ENCODE measurements at places on chromosomes 3 and 15.

DNA sequence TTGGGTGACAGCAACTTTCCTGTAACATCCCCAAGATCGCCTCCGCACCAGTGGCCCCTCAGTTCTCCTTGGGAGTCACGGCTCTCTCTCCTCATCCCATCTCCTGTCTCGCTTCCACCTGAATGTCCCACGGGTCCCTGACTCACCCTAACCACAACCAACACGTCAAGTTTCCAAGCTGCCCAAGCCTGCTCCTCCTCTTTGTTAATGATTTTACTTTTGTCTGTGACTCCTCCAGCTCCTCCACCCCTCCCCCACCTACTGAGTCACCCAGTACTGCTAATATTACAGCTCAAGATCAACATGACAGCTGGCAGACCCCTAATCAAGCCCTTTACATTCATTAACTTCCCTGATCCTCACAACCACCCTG is 39.3 kb downstream of the BDH1 start:
- DNase-seq, result no peak

DNA sequence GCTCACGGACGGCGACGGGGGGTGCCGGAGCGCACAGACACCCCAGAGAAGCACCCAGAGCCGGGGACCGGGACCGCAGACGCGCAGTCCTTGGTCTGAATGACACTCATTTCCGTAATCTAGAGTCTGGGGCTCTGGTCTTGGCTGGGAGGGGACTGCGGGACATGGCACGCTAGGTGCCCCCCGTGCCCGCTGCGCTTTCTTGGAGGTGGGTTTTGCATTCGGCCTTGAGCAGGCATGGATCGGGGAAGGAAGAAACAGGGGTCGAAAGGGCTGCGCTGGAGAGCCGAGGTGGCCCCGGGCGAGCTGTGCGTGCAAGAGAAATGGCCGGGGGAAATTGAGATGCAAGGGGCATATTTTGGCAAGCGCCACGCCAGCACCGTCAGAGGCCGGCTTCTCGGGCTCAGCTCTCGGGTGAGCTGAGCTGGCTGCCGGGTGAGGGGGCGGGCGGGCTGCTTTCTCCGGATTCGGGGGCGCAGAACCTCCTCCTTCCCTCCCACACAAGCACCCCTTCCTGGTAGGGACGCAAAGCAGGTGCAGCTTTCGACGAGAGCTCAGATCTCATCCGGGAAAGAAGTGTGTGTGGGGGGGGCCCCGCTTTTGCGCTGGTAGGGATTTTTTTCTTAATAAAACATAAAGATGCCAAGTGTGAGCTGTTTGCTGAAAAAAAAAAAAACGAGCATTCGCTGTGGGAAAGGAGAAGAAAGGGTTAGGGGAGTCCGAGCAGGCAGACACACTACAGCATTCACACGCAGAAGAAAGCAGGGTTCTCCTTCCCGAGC is 963 bp upstream of the NTRK3 start:
- no peak for DNase-seq

GRCh38 chr15:67082007-67082536 is 16.7 kb downstream of the SMAD3 start:
- peak; percentile 48 for DNase-seq

- no peak for DNase-seq
Measured at GRCh38 chr3:187770224-187770623, 25.0 kb upstream of the BCL6 start.

DNA sequence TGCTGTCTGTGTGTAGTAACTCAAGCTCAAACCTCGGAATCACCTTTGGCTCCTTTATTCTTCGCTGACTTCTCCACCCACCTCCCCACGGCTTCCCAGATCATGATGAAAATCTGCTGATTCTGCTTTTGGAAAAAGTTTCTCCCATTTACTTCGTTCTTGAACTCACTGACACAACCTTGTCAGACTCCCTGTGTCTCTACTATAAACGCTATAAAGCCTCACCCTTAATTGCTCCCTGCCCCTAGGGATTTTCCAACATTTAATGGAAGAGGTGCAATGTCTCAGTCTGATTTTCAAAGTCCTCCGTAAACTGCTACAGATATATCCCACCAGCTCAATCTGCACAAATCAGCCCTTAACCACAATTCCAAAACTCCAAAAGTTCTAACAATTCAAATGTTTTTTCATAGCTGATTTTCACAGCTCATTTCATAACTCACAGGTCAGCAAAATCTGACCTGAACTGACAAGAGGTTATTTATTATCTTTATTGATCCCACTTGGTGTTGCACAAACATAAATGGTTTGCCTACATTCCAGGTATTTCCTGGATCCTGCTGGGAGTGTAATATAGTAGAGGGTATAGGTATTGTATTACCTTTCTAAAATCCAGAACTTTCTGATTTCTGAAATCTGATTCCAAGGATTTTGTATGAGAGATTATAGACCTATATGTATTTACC is 129.4 kb downstream of the PLD1 start:
- no peak for DNase-seq

GRCh38 chr15:70869346-70869745 is 15.4 kb upstream of the LARP6 start:
- DNase-seq, result no peak

DNA sequence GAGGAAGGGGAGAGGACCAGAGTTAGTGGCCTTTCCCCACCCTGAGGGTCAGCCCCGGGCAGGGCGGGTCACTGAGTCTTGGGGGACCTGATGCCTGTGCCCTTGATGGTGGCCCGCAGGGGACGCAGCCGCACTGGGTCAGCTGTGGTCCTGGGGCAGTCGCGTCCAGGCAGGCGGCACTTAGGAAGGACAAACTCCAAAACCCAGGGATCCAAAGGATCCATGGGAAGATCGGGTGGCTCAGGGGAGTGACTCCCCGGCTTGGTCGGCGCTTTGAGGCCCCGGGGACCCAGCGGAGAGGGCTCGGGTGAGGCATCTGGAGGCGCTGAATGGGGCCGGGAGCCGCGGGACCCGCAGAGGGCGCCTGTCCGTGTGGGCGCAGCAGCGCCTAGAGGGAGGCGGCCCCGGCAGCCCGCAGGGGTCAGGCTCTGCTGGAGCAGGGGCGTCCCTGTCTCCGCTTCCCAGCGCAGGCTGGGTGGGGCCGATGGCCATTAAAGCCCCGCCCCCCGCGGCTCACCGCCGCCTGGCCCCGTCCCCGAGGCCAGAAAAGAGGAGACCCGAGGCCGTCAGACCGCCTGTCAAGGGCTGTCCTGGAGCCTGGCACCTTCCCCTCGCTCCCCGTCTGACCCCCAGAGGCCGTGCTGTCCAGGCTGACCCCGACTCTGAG is 17.5 kb downstream of the CIDEC start:
- no peak for DNase-seq

GRCh38 chr15:41564286-41564959 is 5.4 kb downstream of the TYRO3 start:
- no peak for DNase-seq

DNA sequence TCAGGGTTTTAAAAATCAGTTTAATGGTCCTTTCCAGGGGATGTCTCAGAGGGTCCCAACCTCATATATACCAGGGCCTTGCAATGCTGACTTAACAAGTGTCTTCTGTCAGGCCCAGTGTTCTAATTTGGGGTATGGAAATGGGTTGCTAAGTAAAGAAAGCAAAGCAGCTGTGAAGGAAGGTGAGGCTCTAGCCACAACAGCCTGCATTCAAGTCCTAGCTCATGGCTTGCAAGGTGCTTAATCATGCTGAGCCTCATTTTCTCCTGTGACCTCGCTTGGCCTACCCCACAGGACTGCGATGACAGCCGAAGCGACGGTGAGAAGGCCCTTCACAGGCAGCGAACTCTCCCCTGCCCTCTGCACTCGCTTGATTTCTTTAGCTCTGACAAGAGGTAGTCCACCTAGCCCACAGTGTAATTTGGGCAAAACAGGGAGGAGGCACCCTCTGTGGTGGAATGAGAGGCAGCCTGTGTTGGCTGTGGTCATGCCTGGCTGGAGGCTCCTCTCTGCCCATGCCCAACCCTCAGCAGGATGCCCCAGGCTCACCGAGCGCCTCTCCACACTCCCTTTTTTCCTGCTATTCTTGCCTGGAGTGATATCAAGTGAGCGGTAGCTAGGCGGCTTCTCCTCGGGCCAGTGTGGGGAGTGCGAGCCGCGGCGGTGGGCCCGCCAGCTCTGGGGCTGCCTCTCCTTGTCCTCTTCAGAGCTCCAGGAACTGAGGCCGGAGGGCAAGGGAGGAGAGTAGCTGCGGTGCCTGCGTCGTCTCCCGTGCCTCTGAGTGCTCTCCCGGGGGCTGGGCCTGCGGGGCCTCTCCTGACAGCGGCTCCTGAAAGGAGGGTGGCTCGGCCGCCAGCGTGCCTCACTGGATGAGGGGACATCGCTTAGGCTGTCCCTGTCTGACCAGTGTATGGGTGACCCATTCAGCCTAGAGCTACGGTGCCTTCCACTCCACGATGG is 29.2 kb downstream of the ILDR1 start:
- DNase-seq, result no peak
